ENCODE measurements at places on chromosomes 11 and 22.

DNA sequence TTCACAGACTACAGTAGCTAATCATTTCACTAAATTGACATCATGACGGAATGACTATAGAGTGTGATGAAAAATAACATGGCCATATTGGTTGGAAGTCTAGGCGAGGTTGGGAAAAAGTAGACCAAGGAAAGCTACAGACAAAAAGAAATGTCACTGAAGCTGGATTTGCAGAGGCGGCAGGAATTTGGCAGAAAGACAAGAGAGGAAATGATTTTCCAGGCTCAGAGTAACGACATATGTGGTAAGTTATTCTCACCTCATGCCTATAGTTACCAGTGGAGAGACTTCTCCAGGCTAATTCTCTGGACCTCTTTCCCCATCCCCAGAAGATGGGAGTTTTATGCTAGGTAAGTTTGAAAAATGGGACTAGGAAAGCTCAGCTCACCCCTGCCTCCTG lies 1005.8 kb upstream of the CCDC90B start:
- DNase-seq = no peak

GRCh38 chr11:7494086-7494745 lies 8.9 kb downstream of the OLFML1 start:
- no peak for DNase-seq

- DNase-seq = no peak
Observed at GRCh38 chr11:81203876-81204275, 1529.8 kb downstream of the FAM181B start.

DNA sequence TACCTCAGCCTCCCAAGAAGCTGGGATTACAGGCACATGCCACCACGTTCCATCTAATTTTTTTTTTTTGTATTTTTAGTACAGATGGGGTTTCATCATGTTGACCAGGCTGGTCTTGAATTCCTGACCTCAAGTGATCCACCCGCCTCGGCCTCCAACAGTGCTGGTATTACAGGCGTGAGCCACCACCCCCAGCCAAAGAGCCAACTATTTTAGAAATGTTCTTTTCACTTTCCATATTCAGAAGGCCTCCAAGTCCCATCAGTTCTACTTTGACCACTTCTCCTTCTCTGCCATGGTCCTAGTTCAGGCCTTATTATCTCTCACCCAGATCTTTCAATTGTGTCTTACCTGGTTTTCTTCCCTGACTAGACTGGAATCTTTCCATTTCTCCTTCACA lies 48.2 kb downstream of the CCDC83 start:
- DNase-seq = no peak

DNA sequence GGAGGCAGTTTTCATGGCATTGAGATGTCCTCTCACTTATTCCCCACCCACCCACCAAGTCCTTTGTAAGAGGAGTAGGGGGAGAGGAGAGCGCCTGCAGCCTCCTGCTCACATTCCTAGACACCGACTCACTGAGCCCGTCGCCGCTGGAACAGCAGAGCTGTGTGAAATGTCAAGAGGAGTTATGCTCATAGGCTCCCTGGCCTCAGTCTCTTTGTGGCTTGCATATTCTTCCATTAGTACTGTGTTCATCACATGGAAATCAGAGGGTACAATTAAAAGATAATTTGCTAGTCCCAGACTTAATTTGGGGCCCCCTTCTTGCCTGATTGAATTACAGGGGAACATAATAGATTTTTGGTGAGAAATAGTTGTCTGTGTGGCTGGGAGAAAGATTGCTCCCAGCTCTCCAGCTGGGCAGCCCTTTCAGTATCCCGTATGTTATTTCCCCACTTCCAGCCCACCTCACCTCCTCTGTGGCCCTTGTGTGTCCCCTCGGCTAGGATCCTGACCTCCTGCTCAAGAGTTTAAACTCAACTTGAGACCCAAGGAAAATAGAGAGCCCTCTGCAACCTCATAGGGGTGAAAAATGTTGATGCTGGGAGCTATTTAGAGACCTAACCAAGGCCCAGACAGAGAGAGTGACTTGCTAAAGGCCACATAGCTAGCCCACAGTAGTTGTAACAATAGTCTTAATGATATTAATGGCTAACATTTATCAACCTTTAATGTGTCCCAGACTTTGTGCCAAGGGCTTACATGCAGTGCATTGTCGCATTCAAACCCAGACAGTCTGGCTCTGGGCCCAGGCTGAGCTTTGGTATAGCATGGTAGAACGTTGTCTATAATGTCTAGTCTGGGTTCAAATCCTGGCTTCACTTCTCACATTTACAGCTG lies 32.2 kb downstream of the LIMK2 start:
- no peak for DNase-seq

- no peak for DNase-seq
Observed at GRCh38 chr22:30392661-30393321, 4.0 kb upstream of the SEC14L2 start.

GRCh38 chr11:86811637-86812321 lies 11.4 kb downstream of the PRSS23 start:
- DNase-seq = no peak

DNA sequence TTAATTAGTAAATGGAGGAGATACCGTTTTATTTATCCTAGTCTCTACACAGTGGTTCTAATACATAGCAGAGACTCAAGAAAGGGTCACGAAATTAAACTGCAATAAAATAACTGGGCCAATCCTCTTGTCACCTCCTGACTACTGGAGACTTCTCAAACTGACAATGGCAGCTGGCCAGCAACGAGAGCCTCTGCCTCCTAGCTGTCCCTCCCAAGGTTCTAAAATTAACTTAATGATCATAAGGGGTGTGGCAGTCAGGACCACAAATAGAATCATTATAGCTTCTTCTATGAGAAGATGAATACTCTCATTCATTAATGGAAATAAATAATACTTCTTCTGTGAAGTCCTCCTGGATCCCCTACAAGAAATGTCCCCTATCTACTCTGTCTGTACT lies 63.8 kb upstream of the APOA1 start:
- no peak for DNase-seq

- DNase-seq = no peak
Observed at GRCh38 chr22:43592476-43592875, 180.7 kb downstream of the MPPED1 start.

- DNase-seq = no peak
Observed at GRCh38 chr11:109772892-109773291, 320.3 kb upstream of the ZC3H12C start.

GRCh38 chr11:90512846-90513245 lies 290.0 kb upstream of the CHORDC1 start:
- DNase-seq = no peak

GRCh38 chr11:14396273-14396672 lies 37.3 kb upstream of the RRAS2 start:
- no peak for DNase-seq

- no peak for DNase-seq
Observed at GRCh38 chr11:128294671-128295050, 292.7 kb downstream of the ETS1 start.

GRCh38 chr11:96865020-96865419 lies 475.2 kb downstream of the JRKL start:
- DNase-seq = no peak

DNA sequence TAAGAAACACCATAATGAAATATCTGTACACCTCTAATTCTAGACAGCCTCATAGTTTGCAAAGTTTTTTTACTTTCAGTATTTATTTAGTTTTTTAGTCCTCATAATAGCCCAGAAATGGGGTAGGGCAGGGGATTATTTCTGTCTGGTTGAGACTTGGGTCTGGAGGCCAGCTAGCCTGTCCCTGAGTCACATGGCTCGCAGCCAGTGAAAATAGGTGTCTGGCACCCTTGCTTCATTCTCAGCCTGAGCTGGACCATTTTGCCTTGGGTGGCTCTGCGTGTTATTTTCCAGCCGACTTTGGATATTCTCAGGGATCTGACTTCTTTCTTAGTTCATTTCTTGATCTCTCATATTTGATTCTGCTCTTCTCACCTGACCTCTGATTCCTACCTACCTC lies 123.9 kb upstream of the NARS2 start:
- no peak for DNase-seq

DNA sequence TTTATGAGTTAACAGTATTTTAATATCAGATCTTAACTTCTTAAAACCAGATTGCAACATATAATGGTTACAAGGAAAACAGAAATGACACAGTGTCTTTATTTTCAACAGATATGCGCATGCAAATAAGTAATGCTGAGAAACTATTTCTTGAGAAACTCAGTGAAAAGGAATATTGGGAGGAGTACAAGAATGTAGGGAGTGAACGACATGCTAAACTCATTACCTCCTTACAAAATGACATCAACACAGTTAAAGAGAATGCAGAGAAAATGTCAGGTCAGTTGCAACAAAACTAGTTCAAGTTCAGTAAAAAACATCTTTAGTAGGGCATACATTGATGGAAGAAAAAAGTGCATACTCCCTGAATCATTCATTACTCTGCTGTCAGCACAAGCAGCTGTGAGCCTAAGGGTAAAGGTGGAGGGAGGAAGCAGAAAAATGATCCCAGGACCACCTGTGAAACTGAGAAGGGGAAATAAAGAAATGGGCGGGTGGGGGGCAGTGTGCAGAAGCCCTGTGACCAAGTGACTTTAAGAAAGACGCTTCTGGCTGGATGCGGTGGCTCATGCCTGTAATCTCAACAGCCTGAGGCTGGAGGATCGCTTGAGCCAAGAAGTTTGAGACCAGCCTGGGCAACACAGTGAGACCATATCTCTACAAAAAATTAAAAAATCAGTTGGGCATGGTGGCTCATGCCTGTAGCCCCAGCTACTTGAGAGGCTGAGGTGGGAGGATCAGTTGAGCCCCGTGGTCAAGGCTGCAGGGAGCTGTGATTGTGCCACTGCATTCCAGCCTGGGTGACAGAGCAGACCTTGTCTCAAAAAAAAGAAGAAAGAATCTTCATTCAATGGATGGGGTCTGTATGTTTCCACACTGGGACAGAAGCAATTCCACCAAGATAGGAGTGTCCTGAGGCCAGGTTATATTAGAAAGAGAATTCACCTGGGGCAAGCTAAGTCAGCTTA lies 31.2 kb downstream of the CCDC83 start:
- DNase-seq = no peak

GRCh38 chr11:35111161-35112055 lies 27.6 kb upstream of the CD44 start:
- DNase-seq = no peak

DNA sequence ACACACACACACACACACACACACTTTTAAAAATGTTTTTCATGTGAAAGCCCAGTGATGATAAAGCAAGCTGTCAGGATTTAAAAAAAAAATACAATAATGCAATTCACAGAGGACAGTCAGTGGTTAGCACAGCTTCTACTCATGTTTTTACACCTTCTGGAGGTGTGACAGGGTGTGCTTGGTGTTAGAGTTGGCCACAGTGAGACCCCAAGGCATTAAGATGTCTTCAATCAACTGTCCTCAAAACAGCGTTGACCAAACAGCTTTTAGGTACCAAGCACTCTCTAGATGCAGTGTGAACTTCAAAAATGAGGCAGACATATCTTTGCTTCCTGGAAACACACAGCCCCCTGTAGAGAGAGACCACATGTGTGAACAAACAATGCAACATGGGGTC lies 166.4 kb upstream of the TBCEL start:
- DNase-seq = no peak

GRCh38 chr22:29211066-29211465 lies 5.4 kb downstream of the EMID1 start:
- DNase-seq = no peak

GRCh38 chr11:63872800-63873197 lies 33.9 kb downstream of the MARK2 start:
- no peak for DNase-seq

DNA sequence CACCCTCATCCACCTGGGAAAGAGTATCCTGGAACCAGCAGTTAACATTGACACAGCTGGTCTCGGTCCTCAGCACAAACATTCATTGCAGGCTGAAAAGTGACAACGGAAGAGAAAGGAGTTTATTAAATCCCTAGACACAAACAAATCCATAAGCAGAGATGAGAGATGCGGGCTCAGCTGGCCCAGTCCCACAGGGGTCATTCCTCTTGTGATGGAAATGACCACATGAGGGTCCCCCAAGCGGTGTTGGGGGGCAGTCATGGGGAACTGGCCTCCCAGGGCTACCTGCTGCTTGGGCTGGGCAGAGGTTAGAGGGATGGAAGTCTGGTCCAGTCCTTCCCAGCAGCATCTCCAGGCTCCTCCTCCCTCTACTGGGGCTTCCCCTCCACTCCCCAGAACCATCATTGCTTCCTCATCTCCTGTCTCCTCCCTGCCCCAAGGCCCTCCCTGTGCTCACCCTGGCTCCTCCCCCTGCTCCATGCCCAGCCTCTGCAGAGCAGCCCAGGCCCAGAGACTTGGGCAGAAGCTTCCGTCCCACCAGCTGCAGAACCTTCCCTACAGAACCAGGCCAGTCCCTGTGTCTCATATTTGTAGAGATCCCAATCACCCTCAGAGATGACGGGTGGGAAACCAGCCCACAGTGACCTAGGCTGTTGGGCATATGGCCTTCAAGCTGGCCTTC lies 5.4 kb upstream of the IGLL5 start:
- DNase-seq = no peak

DNA sequence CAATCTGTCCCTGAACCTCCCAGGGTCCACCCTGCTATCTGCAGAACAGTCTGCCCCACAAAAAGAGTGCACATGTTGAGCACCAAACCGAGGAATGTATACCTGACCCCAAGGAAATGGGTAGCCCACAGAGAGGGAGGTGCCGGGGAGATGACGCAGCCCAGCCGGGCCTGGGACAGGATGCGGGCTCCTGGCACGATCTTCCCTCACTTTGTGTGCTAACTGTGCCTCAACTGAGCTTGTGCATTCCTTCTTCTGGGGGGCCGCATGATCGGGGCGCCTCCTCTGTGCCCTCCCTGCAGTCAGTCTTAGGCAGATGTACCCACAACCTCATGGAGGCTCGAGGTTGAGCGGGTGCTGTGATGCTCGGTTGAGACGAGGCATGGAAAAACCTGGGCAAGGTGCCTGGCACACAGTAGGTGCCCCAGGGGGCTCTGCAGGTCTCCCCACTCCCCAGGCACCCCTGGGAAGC lies 2.4 kb downstream of the GAS2L1 start:
- no peak for DNase-seq

DNA sequence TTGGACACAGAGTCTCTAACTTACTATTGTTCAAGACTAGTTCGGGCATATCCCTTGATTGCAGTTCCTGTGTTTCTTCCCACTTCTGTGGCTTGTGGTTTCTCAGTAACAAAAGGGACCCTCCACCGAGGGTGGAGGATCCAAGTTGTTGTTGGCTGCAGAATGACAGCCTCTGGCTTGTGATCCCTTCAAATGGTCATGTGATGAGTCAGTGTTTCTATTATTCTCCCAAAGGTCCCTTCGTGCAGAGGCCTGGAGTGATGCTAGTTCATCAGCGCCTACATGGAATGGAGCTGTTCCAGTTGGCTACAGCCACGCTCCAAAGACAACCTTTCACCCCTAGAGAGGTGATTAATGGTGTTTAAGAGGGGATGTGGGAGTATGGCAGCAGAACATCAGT lies 2.6 kb upstream of the VWCE start:
- DNase-seq = no peak

GRCh38 chr22:18984564-18984963 lies 48.5 kb upstream of the PRODH start:
- DNase-seq = no peak

DNA sequence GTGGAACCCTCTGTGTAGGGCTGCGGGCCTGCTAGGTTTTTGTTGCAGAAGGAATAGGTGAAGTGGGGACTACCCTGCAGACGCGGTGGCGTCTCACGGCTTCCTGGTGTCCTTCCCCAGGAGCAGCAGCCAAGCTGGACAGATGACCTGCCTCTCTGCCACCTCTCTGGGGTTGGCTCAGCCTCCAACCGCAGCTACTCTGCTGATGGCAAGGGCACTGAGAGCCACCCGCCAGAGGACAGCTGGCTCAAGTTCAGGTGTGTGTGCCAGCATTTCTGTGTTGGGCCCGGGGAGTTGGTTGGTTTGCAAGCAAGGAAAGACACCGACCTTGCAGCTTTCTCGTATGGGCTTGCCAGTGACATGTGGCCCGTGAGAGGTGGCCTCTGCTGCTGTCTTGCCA lies 15.3 kb downstream of the TAB1 start:
- no peak for DNase-seq

Measured in stimulated activated CD4-positive, alpha-beta T cell treated with anti-CD3 and anti-CD28 coated beads, TNF-alpha, amount 100 ng/mL, for 1 hour (primary cell).